Activated T-helper 9 cell treated with anti-CD3 and anti-CD28 coated beads, Interleukin-2, amount 50 U/mL, for 16 hours (primary cell): ENCODE measurements at places on chromosomes 4 and X.

DNA sequence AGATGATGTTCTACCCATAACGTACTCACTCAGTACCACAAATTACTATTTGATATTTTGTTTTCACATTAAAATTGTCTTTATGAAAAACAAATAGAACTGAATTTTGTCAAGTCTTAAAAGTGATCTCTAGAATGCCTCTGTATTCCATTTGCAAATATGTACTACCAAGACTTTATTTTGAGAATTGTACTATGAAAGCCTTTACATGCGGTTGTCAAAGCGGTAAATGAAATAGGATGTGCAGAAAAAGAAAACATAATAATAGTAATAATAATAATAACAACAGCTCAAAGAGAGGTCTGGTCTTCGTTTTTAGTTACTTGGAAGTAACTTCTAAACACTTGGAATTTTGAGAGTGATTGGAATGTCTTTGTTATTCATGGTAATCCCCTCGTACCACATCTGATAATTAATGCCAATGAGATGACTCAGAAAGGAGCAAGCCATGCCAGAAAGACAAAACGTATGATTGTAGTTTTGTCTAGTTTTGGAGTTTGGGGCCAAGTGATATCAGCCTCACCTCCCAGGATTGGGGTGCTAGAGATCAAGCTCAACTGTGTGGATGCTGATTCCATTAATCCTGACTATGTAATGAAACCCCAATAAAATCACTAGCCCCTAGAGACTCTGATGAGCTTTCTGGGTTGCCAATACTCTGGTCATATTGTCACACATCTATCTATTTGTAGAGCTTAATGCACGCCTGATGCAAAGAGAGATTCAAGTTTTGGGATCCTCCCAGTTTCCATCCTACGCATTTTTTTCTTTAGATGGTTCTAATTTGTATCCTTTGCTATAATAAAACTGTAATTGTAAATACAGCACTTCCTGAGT, 20.2 kb upstream of the CTSO start:
- DNase-seq: no peak

GRCh38 chr4:10589321-10589720, 95.2 kb downstream of the CLNK start:
- DNase-seq: no peak

- DNase-seq: no peak
Measured at GRCh38 chr4:89056953-89057398, at the start of gene FAM13A. FAM13A (minus strand) TSS chr4:89057185; CDS start chr4:89056964, 221 bp downstream.

GRCh38 chrX:13652287-13652793, 601 bp upstream of the TCEANC start:
- no peak for DNase-seq

GRCh38 chrX:111483135-111483534, 28.3 kb upstream of the SERTM2 start:
- DNase-seq: no peak
